Aortic smooth muscle cell (primary cell): ENCODE measurements at places on chromosomes 7 and 10. TPM values are rescaled to one million over a fixed set of nuclear protein-coding genes. Genes with fewer than 3 reads are reported as not detected.

The NUP205 gene
- 33.8 and 39.2 TPM in 2 replicates for total RNA-seq

The GLI3 gene
- total RNA-seq = 3.0 and 3.7 TPM in 2 replicates

The FBXO24 gene
- 0.40 and 0.56 TPM in 2 replicates for total RNA-seq

The HHEX gene
- 1.6 and 4.6 TPM in 2 replicates for total RNA-seq

The ATOH7 gene
- total RNA-seq = under 0.01 TPM in 1 of 2 replicates, not detected in the other

The DLX6 gene
- not detected in 2 replicates for total RNA-seq

The LIPN gene
- not detected in 2 replicates for total RNA-seq

The SRI gene
- total RNA-seq = 106 and 117 TPM in 2 replicates

The HMX3 gene
- not detected in 2 replicates for total RNA-seq

The HKDC1 gene
- 1.4 and 1.7 TPM in 2 replicates for total RNA-seq

The FANK1 gene
- total RNA-seq = 5.7 and 12.0 TPM in 2 replicates

The GFRA1 gene
- total RNA-seq = under 0.01 and 0.12 TPM in 2 replicates

The SPDYE5 gene
- not detected in 2 replicates for total RNA-seq

The PLEKHS1 gene
- not detected in 2 replicates for total RNA-seq

The MRC1 gene
- total RNA-seq = under 0.01 and 0.37 TPM in 2 replicates

The TMEM184A gene
- total RNA-seq = not detected in 2 replicates

The CYP2C8 gene
- not detected in 2 replicates for total RNA-seq
